Non-pigmented ciliary epithelial cell (primary cell): ENCODE measurements at places on chromosomes 6 and 20.

DNA sequence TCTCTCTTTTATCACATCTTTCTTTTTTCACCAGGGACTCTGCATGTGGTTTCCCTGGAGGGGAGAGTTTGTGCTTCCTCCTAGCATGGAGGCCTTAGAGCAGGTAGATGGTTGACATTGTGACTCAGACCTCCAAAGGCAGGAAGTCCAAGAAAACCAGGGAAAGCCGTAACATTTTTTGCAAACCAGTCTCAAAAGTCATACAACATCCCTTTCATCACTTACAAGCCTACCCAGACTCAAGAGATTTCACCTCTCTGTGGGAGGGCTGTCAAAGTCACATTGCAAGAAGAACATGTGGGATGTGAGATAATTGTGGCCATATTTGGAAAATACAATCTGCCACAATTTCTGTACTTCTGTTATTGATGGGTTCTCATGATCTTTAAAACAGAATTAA is 46.2 kb downstream of the SNRNP48 start:
- DNase-seq, result no peak

DNA sequence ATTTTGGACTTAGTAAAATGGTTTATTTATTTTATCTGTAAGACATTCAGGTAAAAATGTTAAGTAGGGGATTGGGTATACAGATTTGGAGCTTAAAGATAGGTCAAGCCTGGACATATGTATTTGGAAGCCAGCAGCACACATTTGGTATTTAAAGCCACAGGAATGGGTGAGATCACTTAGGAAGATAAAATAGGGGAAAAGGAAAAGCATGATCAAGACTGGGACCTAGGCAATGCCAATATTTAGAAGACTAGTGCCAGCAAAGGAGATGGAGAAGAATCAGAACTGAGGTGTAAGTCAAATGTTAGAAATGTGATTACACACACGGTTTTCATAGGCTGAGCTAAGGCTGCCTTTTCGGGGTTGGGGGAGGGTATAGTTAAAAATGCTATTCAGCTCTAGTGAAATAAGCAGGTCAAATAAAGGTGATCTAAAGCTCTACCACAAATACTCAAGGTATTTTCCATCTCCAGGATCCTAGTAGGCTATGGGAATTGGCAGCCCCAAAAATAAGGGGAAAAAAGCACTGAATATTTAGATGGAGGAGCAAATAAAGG is 20.6 kb downstream of the SLC2A12 start:
- DNase-seq, result no peak

DNA sequence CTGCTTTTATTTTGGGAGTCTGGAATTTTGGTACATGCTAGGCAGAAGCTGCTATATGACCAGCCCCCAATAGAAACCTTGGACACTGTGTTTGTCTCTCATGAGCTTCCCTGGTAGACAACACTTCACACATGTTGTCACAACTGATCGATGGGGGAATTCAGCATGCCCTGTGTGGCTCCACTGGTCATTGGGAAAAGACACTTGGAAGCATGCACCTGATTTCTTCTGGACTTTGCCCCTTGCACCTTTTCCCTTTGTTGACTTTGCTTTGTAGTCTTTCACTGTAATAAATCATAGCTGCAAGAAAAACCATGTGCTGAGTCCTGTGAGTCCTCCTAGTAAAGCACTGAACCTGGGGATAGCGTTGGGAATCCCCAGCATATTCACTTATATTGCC is 7.9 kb upstream of the WFDC10A start:
- no peak for DNase-seq

- no peak for DNase-seq
These were observed 630.7 kb downstream of the HACE1 start for GRCh38 chr6:104229057-104229456.

DNA sequence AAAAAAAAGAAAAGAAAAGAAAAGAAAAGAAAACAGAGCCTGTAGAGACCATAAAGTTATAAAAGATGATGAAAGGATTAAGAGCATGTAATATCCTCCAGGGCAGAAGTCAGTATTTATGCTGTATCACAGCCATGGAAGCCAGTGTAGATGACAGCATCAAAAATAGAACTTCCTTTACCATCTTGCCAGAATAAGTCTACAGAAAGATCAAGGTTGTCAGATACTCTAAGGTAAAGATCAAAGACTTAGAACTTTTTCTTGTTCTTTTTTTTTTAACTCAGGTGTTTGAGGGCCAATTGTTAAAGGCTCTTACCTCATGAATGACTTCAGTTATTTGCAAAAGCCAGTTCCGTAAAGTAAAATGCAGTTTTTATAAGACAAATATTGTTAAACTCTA is 54.6 kb downstream of the ARHGAP18 start:
- no peak for DNase-seq

DNA sequence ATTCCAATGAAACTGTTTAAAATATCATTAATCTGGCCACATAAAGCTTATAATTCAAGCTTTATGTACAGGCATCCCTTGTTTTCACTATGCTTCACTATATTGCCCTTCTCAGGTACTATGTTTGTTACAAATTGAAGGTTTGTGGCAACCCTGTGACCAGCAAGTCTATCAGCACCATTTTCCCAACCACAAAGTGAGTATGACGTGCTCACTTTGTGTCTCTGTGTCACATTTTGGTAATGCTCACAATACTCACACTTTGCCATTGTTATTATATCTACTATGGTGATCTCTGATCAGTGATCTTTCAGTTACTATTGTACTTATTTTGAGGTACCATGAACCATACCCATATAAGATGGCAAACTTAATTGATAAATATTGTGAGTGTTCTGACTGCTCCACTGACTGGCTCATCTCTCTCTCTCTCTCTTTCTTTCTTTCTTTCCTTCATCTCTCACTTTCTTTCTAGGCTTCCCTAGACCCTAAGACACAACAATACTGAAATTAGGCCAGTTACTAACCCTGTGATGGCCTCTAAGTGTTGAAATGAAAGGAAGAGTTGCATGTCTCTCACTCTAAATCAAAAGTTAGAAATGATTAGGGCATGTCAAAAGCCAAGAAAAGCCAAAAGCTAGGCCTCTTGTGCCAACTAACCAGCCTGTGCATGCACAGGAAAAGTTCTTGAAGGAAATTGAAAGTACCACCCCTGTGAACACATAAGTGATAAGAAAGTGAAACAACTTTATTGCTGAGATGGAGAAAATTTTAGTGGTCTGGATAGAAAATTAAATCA is 227.9 kb downstream of the BCAS1 start:
- no peak for DNase-seq

- no peak for DNase-seq
These were observed 95.8 kb downstream of the TMEM242 start for GRCh38 chr6:157227202-157228166.

GRCh38 chr20:44967207-44967807 is 995 bp downstream of the STK4 start:
- no peak for DNase-seq

DNA sequence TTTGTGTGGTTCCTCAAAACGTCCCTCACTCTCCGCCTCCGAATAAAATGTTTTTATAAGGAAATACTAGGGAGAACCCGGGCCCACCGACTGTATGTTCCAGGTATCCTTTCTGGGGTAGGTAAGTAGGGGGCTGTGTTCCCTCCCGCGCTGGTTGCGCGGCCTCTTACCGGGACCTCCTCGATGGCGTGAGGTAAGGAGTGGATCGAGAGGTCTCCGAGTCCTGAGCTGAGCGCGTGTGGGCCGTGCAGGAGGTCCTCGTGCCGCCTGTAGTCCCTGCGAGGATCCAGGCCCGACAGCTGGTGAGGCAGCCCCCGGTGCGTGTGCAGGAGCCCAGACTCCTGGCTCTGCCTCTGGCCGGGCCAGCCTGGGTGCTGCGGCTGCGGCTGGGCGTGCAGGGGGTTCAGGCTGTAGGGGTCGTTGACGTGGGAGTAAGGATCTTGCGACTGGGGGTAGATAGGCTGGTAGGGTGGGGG is 5.1 kb downstream of the TFAP2A start:
- DNase-seq, result no peak

- DNase-seq, result no peak
These were observed 28.9 kb downstream of the CDH26 start for GRCh38 chr20:59987135-59987534.
